GM06990 (cell line): ENCODE measurements at places on chromosomes 7 and 10.

- no peak for DNase-seq
These were observed 129.3 kb downstream of the MYOF start for GRCh38 chr10:93352638-93353383.

GRCh38 chr7:10780400-10780747 lies 193.3 kb upstream of the PHF14 start:
- DNase-seq: no peak

DNA sequence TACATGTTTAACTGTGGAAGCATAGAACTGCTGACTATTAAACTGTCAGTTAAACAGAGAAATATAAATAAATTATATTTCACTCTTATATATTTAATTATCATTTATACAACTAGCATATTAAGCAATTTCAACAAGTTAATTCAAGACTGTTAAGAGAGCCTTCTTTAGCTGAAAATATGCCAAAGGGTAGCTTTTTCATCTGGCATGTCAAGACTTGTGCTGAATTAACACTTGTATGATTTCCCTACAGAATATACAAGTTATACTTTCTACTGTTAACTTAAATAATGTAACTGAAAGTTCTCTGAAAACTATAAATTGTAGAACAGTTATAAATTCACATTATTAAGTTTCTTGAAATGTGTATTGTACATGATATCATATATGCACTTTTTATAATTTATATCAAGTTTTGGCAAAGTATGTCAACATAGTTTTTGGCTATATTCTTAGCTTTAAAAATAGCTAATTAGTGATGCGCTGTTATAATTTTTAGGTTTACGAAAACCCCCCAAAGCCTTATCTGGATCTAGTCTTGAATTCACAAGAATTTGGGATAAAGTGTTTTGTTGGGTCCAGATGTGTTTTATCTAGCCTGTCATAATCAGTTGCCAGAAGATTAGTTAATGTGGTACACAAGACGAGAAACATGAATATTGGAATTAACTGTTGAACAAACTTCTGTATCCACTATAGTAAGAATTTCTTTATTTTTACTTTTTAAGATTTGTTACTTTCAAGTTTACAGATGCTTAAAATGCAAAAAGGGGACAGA lies 231.1 kb upstream of the FOXP2 start:
- DNase-seq: no peak

GRCh38 chr10:70523057-70523456 lies 44.5 kb downstream of the PALD1 start:
- no peak for DNase-seq

DNA sequence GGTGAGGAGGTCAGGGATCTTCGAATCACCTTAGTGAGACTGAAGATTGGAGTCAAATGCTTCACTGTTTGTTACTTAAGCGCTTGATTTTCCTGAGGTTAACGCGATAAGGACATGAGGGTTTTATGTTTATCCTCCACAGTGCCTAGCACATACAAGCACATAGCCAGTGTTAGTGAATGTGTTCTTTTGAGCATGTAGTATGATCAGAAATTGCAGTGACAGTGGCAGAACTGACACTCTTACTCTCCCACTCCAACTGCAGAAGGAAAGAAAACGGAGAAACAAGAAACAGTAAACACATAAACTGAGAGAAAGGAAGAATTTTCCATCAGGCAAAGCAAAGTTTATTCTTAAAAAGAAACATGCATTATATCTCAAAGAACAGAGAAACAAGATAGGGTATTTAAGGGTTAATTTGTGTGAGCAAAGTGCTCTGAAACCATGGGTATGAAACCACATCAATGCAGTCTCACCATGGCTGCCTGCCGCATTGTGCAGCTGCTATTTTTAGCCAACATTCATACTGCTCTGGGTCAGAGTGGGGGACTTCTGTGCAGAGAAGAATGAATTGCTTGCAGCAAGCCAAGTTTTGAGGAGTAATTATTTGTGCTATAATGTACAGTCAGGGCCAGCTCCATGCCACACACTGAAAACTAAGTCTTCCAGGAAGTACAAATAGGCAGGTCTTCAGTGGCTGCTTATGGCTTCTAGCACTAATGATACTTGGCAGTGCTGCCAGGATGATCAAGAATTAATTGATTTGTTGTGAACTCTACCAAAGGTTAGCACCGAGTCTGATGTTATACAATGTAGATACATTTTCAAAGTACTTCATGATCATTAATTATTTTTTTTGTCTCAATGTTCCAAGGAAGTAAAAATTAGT lies 152.0 kb downstream of the MACC1 start:
- DNase-seq: peak; percentile 19

DNA sequence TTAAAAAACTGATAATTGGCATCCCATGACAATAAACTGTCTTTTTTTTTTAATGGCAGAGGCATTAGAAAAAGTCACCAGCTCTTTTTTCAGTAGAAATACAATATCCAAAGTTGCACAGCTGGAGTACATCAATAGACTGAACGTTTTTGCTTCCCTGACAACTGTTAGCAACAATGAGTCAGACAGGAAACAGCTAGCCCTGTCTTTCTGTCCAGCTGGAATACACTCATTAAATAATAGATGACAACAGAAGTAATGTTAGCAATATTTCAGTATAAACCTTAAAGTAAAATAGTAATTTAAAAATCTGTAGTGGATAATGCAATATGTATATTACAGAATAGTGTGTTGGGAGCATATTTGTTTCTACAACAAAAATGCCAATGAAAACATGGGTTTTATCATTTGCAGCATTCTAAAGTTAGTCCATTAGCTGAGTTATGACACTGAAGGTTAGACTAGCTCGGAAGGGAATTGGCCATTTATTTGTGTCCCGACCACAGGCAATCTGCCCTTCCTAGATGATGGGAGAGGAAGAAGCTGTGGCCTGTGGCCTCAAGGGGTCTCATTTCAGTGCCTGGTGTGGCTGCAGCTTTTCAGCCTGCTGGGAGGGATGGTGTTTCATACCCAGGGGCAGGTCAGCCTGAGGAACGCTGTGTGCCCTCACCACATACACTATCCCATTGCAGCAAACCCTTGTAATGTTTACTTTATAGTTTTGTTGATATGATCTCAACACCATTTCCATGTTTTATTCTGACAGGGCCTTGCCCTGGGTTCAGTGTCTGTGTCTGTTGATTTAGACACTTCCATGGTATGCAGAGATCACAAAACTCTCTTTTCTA lies 173.3 kb downstream of the SLC16A9 start:
- DNase-seq: no peak
